Left colon (tissue), 2 donors: ENCODE measurements at places on chromosomes 16 and 17.

DNA sequence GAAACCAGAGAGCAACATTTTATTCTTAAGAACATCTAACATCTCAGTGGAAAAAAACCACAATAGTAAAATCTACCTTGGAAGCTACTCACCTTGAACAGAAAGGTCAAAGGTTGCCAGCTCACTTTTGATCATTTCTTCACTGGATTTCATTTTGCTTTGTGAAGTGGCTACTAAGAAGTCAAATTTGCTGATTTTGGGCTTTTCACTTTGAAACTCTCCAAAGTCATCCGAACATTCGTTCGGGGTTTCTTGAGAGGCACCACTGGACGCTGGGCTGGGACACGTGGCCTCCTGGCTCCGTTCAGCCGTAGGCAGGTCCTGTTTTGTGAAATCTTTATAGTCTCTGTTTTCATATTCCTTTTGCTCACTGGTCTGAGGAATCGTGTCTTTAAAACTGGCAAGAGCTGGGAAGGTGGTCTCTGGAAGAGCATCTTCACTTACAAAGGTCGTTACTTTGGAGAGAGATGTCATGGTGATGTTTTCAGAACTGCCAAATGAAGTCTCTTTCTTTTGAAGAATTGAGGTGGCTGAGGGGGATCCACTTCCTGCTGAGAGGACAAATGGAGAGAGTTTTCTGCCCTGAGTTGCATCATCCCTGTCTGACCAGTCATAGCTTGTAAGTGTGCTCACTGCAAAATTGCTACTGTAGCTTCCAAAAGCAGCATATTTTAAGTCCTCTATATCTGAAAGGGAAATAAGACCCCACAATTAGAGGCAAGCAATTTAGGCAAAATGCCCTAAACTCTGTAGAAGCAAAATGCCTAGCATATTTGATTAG lies 52.4 kb downstream of the DUSP14 start:
- no peak for DNase-seq

DNA sequence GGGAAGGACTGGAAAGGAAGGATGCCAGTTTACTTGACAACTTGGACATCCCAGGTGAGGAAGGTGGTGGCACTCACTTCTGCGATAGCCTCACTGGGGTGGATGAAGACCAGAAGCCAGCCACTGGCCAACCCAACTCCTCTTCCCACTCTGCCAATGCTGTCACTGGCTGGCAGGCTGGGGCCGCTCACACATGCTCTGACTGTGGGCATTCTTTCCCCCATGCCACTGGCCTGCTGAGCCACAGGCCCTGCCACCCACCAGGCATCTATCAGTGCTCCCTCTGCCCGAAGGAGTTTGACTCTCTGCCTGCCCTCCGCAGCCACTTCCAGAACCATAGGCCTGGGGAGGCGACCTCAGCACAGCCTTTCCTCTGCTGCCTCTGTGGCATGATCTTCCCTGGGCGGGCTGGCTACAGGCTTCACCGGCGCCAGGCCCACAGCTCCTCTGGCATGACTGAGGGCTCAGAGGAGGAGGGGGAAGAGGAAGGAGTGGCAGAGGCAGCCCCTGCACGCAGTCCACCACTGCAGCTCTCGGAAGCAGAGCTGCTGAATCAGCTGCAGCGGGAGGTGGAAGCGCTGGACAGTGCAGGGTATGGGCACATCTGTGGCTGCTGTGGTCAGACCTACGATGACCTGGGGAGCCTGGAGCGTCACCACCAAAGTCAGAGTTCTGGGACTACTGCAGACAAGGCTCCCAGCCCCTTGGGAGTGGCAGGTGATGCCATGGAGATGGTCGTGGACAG lies 4.5 kb downstream of the ZNF646 start:
- DNase-seq: no peak

- DNase-seq: no peak
Measured at GRCh38 chr17:39018267-39019134, 51.3 kb upstream of the FBXO47 start.

DNA sequence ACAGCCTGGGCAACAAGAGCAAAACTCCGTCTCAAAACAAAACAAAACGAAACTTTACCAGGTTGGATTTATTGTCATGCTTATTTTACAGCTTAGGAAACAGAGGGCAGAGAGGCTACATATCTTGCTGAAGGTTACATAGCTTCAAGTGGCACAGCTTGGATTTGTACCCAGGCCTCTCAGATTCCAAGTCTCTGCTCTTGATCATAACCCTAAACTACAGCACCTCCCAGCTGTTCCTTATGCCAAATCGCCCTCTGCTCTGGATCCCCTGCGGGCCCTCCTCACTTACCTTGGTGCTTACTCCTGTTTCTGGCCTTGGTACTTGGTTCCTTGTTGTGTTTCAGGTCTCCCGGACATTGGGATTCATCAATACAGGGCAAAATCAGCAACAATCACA lies 11.7 kb upstream of the CUEDC1 start:
- DNase-seq: no peak

DNA sequence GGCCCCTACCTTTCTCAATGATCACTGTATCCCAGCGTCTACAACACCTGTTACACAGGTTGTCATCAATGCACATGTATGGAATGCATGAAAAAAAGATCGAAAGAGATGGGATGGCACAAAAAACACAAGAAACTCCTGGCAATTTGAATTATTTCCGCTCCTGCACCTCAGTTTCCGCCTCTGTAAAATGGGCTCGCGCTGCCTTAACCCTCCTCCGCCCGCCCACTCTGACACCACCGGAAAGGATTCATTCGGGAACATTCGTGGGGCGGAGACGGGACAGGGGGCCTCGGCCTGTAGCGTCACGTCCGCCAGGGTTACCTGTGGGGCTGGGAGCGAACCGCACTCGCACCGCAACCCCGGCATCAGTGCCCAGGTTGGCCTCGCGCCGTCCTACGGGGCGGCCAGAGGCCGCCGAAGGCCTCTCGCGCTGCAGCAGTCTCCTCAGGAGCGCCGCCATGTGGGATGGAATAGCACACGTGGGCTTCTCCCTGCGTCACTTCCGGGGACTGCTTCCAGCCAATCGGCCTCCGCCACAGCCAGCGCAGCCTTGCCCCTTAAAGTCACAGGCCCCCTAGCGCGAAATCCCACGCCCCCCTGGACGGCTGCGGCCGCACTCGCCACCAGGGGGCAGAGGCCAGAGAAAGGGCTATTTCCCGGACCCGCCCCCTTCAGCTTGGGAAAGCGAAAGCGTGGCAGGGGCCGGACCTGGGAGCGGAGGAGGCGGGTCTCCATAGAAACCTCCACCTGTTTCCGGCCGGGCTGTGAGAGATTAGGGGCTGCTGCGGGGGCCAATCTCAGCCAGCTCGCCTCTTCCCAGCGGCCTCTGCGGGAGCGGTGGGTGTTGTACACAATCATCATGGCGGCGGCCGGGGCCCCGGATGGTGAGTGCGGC lies at the start of the genes EARS2 and UBFD1:
TSS of gene EARS2 (minus strand) at position 470 of the 898 bp plus-strand sequence. CDS start at position 463, 7 bp downstream.
TSS of gene UBFD1 (plus strand) at position 847 of the 898 bp plus-strand sequence. CDS start at position 863, 16 bp downstream.
- DNase-seq: peak; percentile 99

GRCh38 chr17:29518359-29518758 lies 48.5 kb downstream of the ABHD15 start:
- DNase-seq: no peak

DNA sequence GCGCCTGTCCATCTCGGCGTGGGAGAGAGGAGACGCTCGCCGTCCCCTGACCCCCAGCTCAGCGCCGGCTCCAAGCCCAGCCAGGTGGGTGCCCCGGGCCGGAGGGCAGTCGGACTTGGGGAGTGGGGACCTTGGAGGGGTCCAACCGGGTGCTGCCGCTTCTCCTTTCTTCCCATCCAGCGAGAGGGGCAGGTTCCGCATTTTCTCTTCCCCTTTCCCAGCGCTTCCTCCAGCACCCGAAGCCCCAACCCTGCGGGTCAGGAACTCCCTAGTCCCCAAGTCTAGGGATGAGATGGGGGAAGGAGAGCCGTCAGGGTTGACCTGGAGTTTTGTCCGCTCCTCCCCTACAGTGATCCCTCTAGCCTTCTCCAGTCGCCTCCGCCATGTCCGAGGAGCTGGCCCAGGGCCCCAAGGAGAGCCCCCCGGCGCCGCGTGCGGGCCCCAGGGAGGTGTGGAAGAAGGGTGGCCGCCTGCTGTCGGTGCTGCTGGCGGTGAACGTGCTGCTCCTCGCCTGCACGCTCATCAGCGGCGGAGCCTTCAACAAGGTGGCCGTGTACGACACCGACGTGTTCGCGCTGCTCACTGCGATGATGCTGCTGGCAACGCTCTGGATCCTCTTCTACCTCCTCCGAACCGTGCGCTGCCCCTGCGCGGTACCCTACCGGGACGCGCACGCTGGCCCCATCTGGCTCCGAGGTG lies at the start of gene OTOP2:
TSS of gene OTOP2 (plus strand) at position 24 of the 699 bp plus-strand sequence. CDS start at position 384, 360 bp downstream.
- DNase-seq: no peak
